Posterior cingulate gyrus (tissue), 11 donors: ENCODE measurements at places on chromosomes 11 and 22.

DNA sequence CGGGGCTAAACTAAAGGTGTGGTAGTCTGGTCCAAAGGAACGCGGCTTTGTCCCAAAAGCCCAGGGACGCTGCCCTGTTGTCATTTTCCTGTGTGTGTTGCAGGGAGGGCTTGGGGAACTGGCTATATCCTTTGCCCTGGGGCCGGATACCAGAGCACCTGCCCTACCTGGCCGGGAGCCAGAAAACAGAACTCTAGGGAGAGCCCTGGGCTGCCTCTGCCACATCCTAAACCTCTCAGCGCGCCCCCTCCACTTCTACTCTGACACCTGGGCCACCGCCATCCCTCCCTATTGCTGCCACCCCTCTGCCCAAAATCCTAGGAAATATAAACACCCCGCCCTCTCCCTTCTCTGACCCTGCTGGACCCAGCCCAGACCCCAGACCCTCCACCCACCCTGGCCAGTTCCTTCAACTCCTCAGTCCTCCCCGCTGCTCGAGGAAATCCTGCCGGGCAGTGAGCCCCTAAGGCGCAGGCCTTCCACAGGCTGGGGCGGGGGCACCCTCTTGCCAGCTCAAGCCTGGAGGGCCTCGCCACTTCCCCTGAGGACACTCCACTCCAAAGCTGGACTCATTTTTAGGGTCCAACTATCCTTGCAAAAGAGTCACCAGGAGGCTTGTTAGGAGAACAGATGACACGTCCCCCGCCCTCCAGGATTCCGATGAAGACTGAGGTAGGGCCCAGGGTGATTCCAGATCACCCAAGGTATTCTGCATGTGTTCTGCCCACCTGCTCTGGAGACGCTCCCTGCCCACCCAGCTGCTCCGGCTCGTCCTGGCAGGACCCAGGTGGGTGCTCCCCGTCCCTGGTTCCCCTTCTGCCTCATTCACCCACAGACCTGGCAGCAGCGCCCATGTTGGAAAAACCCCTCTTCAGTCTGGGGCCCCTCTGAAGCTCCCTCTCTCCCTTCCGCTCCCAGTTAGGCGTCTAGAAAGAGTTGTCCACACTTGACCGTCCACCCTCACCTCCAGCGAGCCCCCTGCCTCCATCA, 12.2 kb downstream of the KCTD17 start:
- DNase-seq: no peak

DNA sequence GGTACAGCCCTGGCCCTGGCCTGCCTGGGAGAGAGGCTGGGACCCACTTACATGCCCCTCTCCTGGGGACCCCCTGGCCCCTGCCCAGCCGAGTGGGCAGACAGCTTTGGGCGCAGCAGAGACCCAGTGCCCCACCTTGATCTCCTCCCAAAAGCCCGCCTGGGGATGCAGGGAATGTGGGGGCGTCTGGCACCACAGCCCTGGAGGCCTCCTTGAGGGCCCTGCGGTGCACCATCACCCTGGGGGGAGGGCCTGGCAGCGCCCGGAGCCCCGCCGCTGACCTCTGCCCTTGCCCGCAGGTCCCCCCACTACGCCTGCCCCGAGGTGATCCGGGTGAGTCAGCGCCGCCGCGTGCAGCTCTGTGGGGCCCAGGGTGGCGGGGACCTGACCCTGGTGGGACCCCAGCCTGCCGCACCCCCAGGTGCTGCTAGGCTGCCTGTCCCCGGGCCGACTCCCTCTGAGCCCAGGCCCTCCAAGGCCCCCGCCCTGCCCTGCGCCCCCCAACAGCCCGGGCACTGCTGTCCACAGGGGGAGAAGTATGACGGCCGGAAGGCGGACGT, 43.7 kb downstream of the MOB2 start:
- DNase-seq: no peak

- no peak for DNase-seq
Measured at GRCh38 chr11:77467233-77467632, 6.7 kb downstream of the PAK1 start.

GRCh38 chr22:23565305-23565914, 14.7 kb downstream of the IGLL1 start:
- no peak for DNase-seq

- peak; percentile 93 for DNase-seq
Measured at GRCh38 chr22:41524809-41525449, 19.3 kb downstream of the POLR3H start.

DNA sequence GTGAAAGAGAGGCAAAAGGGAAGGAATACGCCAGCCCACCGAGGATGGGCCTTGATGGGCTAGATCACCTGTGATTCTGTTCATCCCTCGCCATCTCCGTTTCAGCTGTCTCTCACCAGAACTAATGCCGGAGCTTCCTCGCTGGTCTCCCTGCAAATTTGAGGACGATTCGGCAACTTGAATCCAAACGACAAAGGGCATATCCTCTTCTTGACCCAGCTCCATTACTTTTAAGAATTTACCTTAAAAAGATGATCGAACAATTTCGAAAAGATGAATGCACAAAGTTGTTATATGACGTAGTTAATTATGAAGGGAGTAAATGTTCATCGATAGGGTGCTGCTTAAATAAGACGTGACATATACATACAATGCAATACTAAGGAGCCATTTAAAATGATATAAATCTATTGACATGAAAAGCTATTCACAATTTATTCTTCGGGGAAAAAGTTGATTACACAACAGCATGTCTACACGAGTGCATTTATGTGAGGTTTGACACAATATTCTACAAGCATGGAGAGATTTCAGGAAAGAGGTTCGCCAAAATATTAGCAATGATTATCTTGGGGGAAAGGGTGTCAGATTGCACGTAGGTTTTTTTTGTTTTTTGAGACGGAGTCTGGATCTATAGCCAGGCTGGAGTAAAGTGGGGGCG, 937 bp upstream of the FAM168A start:
- DNase-seq: no peak

GRCh38 chr11:86193297-86194095, 51.1 kb upstream of the EED start:
- DNase-seq: peak; percentile 62

DNA sequence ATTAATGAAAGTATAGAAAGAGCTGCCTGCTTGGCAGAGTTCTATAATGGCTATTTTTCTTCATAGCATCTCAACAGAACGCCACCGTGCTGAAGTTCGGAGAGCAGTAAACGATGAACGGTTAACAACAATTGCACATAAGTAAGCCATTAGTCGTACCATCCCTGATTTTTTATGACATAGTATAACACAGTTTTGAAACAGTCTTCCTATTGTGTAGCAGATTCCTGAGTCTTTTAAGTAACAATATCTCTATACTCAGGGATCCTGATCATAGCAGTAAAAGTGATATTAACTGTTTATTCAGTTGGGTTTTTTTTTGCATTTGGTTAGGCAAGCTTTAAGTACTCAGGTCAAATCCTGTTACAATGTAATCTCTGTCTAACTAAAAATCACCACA, 8.4 kb downstream of the EMSY start:
- DNase-seq: no peak

- no peak for DNase-seq
Measured at GRCh38 chr11:17774232-17775034, 39.9 kb downstream of the KCNC1 start.

- no peak for DNase-seq
Measured at GRCh38 chr11:115665958-115666357, 161.7 kb upstream of the CADM1 start.

DNA sequence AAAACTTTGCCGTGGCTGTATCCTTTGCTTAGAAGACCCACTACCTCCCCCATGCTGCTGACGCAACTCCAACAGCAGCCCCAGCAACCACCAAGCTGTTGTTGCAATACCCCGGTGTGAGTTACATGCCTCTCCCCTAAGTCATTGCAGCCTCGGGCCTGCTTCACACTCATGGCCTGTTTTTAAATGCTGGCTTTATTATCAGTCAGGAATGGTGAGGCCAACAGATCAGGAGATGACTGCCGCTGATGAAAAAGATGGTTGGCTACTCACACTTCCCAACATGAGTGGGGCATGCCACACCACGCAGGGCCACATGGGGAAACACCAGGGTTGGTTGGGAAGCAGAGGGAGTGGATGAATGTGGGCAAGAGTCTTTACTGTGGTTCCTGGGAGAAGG, 171.5 kb upstream of the SYT13 start:
- DNase-seq: no peak

DNA sequence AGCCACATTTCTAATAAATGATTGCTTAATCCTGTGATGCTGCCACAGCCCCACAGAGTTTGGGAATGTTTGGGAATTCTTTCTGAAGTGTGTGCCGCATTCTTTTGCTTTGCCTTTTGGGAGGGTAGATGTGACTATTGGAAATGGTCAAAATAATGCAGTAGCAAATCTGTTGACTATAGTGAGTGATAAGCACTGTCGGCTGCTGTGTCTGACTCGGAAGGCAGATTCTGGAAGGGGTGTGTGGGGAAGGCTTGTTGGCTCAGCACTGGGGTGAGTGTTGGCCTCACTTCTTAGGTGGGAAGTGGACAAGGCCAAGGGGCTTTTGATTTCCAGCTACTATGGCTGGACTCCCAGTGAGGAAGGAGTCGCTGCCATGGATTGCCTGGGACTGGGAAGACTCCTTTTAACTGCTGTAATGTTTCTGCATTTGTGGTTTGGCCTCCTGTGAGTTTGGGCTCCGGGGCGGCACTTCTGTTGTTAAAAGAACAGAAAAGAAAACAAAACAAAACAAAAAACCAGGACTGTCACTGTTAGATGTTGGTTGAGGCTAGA, 20.1 kb downstream of the ZBTB16 start:
- DNase-seq: no peak

GRCh38 chr11:124036666-124037065, 4.5 kb downstream of the OR10G7 start:
- DNase-seq: no peak

- no peak for DNase-seq
Measured at GRCh38 chr11:114307524-114308203, 11.5 kb downstream of the NNMT start.

DNA sequence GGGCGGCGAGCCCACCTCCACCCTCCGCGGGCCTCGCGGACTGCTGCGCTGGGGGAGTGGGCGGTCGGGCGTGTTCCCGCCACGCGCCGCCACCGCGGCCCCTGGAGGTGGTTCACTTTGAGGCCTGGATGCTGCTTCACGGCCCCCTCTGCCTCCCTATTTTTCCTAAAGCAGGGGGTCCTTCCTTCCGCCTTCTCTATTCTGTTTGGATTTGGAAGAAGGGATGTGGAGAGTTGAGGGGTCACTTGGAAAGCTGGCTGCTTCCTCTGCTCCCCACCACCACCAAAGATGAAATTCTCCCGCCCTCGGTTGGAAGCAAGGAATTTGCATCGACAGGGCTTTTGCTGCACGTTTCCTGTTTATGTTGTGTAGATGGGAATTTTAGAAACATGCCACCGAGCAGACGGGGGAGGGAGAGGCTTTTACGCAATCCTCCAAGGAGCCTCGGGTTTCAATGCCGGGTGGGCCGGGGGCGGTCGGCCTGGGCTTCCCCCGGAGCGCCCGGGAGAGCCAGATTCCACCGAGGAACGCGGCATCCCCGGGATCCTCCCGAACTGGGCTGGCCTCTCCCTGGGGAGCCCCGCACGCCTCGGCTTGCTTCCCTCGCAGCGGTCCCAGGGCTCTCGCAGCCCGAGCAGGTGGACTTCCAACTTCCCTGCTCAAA, 403 bp upstream of the SBF2 start:
- DNase-seq: peak; percentile 34

DNA sequence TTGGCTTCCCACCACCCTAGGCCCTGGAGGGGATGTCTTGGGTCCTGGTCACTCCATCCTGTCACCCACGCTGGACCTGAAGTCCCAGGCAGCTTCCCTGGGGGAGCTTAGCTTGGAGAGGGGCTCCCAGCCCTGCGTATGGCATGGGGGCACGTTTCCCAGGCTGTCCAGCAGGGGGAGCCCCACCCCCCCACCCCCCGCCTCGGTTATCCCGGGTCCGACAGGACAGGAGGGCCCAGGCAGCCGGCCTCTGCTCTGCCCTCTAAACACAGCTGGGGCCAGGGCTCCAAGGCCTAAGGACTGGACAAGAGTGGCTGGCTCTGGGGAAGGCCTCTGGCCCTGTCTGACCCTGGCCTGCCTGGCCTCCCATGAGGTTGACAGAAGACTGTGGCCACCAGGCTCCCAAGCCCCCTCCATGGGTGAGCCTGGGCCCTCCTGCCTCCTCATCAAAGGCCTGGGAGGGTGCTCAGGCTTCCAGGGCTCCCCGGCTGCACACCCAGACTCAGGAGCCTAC, 104.8 kb downstream of the NECTIN1 start:
- no peak for DNase-seq

- DNase-seq: peak; percentile 54
Measured at GRCh38 chr11:107916671-107917241, 11.5 kb upstream of the RAB39A start.

- DNase-seq: no peak
Measured at GRCh38 chr11:71999798-72000197, 1.1 kb downstream of the IL18BP start.

DNA sequence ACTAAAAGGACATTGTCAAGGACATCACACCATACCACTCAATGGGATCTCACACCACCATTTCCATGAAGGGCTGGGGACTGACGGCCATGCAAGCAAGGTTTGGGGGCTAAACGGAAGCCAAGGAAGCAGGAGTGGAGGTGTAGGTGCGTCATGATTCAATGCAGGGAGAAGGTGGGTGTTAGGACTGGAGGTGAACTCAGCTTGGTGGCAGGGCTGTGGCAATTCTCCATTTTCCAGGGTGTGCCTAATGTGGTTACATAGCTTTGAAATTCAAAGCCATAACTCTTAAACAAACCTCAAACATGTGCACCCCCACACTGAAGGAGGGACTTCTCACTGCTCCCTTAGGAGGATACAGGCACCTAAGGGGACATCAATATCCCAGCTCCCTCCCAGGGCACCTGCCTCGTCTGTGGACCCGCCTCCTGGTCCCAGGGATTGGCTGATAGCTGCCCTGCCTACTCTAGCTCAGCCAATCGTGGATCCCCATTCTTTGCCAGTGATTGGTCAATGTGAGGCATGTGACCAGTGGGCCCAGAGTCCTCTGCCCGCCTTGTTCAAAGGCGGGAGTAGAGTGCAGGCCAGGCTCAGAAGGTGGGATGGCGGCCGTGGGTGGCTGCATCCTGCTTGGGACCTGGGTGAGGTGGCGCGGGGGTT, 64.6 kb downstream of the CTTN start:
- no peak for DNase-seq

GRCh38 chr22:49901457-49901856, 16.8 kb downstream of the ALG12 start:
- no peak for DNase-seq

- no peak for DNase-seq
Measured at GRCh38 chr11:22690871-22691270, 24.5 kb downstream of the GAS2 start.

DNA sequence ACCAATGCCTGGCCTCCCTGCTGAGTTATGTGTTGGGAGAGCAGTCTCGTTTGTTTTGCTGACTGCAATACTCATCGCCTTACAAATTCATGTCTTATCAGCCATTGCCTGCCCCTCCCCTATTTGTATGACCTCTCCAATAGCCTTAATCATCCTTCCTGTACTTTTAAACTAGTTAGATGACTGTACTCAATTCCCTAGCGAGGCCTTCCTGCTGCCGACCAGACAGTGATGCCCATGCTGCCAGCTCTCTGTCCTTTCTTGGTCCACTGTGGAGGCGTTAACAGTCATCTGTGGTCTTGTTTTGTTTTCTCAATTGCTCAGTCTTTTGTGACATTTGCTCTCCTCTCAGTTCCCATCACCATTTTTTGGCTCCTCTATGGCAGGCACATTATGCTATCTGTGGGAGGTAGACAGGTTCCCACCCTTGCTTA, 20.3 kb upstream of the YPEL1 start:
- no peak for DNase-seq

GRCh38 chr11:76794371-76795289, 11.5 kb downstream of the TSKU start:
- no peak for DNase-seq

- no peak for DNase-seq
Measured at GRCh38 chr11:94150704-94151685, 22.4 kb downstream of the PANX1 start.
